Spinal cord (tissue), 10 donors: ENCODE measurements at places on chromosomes 5 and 9. TPM values are rescaled to one million over a fixed set of nuclear protein-coding genes. Genes with fewer than 3 reads are reported as not detected.

DDX4 gene
- 0.24 TPM for polyA plus RNA-seq

SLC24A2 gene
- 14.5 TPM for polyA plus RNA-seq

CYLC2 gene
- polyA plus RNA-seq = not detected

ADRA1B gene
- polyA plus RNA-seq = 11.6 TPM

GAS1 gene
- 8.8 TPM for polyA plus RNA-seq

MSANTD3 gene
- polyA plus RNA-seq = 32.9 TPM

SPINK7 gene
- polyA plus RNA-seq = 0.77 TPM

FAM169A gene
- polyA plus RNA-seq = 20.1 TPM

DNA sequence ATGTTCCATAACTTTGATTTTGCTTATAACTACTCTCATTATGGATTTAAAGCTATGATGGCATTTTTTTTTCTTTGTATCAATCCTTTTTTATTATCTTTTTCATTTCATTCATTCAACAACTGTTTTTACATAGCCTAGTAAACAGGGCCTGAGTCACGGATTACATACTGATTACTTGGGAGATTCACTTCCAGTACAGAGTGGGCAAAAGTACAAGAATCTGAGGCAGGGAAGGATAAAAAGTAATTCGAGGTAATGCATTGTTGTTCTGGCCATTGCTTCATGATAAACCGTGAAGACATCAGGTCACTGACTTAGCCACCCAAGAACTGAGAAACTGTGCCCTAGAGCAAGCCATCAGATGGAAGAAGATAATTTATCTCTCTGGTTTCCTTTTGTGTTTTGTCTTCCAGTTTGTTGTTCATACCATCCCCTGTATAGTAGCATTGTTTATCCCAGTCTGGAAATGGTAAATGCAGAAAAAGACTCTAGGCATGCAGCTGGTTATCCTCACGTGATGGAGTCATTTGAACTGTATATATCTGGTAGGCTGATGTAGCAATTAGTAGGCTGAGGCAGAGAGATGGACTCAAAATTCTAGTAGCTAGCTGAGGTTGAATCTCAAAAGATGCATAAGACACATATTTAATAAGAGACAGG lies 145.6 kb downstream of the CNTLN start:
- no peak overlapping the region for H3K4me3 ChIP-seq
- H3K27me3 ChIP-seq = no peaks in the 10 kb centered on the region
- no peaks in the 10 kb centered on the region for H3K4me1 ChIP-seq
- H3K27ac ChIP-seq = no peak overlapping the region
- no peak for DNase-seq

- H3K4me1 ChIP-seq = peaks cover 6% of the 10 kb centered on the region
- no peaks in the 10 kb centered on the region for H3K27me3 ChIP-seq
- no peak for DNase-seq
- no peaks in the 10 kb centered on the region for H3K36me3 ChIP-seq
- H3K4me3 ChIP-seq = no peak overlapping the region
- H3K27ac ChIP-seq = no peak overlapping the region
Measured at GRCh38 chr5:107572715-107573368, 97.9 kb downstream of the EFNA5 start.

- H3K27ac ChIP-seq = no peak overlapping the region
- no peak overlapping the region for H3K4me3 ChIP-seq
- H3K4me1 ChIP-seq = peaks cover 3% of the 10 kb centered on the region
- H3K27me3 ChIP-seq = peaks cover 40% of the 10 kb centered on the region
Measured at GRCh38 chr5:140073296-140073695, 30.2 kb upstream of the NRG2 start.

DNA sequence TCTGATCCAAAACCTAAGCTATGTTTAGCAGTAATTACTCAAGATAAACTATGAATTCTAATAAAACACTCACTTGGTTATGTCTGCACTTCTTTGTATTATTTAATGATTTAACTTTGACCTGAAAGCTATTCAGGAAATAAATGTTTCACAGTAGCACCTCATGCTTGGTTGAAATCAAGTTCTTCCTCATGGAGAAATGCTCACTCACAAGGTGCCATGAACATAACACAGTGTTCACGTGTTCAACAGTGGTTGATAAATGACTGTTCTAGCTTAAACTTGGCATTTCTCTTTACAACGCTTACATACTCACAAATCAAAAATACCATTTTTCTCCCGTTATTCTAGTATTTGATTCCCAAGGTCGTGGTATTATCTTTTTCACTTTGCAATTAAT lies 35.8 kb downstream of the PUM3 start:
- no peak overlapping the region for H3K27ac ChIP-seq
- no peak overlapping the region for H3K4me3 ChIP-seq
- peaks cover 10% of the 10 kb centered on the region for H3K36me3 ChIP-seq
- H3K27me3 ChIP-seq = no peaks in the 10 kb centered on the region
- DNase-seq = no peak

DNA sequence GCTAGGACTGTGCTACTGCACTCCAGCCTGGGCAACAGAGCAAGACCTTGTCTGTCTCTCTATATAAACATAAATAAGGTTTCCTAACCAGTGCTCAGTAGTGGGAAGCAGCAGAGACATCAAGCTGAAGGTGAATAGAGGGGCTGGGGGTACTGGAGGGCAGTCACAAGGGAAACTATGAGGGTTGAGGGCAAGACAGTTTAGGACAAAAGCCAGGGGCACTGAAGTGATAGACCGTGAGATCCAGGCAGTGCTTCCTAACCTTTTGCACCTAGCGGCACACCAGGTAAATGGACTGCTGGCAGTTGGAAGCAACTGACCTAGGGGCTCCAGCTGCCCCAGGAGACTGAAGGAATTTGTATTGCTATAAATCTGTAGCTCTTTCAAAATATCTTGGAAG lies 178.4 kb downstream of the PJA2 start:
- H3K4me3 ChIP-seq = no peak overlapping the region
- H3K27me3 ChIP-seq = no peaks in the 10 kb centered on the region

DNA sequence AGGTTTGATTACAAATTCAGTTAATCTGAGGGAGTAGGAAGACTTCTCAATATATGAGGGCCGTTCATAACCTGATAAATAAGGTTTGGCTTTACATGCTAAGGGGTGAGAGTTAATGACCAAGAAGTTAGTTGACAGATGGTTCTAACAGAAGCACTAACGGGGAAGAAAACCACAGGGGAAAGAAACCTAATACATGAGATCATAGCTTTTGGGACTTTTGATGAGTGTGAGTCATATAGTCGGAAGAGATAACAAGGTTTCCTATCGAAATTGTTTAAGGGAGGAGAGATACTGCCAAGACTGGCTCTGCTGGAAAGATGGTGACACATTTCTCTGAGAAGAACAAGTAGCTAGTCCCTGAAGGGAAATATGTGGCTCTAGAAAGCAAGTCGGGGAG lies 140.1 kb downstream of the COX7C start:
- DNase-seq = no peak
- H3K4me1 ChIP-seq = no peaks in the 10 kb centered on the region
- H3K27me3 ChIP-seq = no peaks in the 10 kb centered on the region

- no peak for DNase-seq
- no peaks in the 10 kb centered on the region for H3K4me1 ChIP-seq
- H3K27me3 ChIP-seq = no peaks in the 10 kb centered on the region
- H3K4me3 ChIP-seq = no peak overlapping the region
- H3K27ac ChIP-seq = no peak overlapping the region
Measured at GRCh38 chr5:36897616-36898015, 21.0 kb downstream of the NIPBL start.

GRCh38 chr5:146032911-146033310 lies 72.5 kb downstream of the PLAC8L1 start:
- H3K4me3 ChIP-seq = no peak overlapping the region
- no peak overlapping the region for H3K27ac ChIP-seq
- H3K4me1 ChIP-seq = no peaks in the 10 kb centered on the region
- H3K36me3 ChIP-seq = no peaks in the 10 kb centered on the region
- DNase-seq = no peak
- no peaks in the 10 kb centered on the region for H3K27me3 ChIP-seq

DNA sequence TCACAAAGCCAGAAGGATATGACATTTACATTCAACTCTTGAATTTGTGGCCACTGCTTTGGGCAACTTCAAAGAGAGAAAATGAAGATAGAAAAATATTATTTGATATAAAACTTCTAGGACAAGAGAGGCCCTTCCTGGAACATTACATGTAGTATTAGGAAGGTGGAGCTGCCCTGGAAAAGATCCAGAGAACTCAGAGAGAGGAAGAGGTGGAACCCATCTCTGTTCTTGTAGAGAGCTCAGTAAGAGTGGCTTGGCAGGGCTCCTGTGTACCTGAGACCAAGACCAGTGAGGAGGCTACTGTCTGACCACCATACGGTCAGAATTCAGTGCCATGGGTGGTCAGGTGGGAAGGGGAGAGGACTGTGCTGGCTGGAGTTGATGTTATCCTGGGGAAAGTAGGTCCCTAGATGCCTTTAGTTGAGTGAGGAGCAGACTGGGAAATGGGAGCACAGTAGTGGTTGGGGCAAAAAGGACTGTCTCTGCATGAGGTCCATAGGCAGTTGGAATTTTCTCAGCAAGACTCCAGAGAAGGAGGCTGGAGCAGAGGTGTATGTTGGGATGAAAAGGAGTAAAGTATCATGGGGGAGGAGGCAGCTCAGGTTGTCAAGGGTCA lies 7.6 kb downstream of the TGFBI start:
- H3K4me3 ChIP-seq = no peak overlapping the region
- H3K36me3 ChIP-seq = no peaks in the 10 kb centered on the region
- no peak for DNase-seq
- H3K27ac ChIP-seq = peak overlapping the region; percentile 1
- H3K27me3 ChIP-seq = no peaks in the 10 kb centered on the region

DNA sequence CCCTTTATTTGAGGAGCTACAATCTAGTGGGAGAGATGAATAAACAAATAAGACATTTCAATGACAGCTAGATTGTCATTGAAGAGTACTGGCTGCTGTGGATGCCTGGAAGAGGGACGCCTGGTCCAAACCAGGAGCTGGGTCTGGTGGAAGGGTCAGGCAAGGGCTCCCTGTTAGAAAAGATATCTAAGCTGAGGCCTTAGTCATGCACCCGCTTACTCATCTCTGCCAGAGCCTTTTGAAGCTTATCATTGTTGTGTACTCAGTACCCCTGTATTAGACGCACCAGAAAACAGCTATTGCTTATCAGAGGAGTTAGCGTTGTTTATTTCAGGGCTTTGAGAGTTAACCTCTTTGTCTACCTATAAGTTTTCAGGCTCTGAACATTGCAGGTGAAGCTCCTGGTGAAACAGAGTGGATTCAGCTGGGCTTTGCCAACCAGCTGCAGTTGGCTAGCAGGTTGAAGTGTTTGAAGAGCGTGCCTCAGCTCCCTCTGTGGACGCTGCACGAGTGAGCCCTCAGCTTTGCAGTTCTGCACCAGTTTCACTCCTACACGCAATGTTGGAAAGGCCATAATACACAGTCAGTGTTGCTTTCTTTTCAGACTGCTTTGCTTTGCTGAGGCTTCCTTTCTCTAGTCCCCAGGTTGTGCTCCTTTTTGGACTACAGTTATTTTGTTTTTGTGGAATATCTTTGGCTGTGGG lies 5.6 kb upstream of the GPR151 start:
- no peak overlapping the region for H3K4me3 ChIP-seq
- H3K27me3 ChIP-seq = no peaks in the 10 kb centered on the region
- DNase-seq = no peak
- no peak overlapping the region for H3K27ac ChIP-seq
- no peaks in the 10 kb centered on the region for H3K4me1 ChIP-seq

DNA sequence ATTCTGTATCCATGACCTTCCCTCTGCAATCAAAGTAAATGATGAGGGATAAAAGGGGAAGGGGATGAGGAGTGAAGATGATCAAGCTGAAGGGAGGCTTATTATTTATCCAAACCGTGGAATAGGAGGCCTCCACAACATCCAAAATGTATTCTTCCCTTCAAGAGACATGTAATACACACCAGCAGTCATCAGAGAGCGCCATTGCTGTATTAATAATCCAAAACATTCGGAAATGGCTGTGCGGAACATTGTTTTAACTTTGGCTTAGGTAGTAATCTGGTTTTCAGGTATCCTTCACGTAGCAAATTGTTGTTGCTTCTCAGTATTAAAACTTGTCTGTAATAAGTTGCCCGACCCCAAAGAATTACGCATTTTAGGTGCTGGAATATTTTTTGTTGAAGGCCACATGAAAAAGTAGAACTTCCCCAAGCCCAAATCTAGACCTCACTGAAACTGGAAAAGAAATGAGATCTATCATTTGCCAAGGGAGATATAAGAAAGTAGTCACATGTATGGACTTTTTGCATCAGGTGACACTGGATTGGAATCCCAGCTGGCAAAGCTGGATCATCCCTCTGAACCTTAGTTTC lies 2.6 kb upstream of the BOD1 start:
- H3K36me3 ChIP-seq = no peaks in the 10 kb centered on the region
- no peak overlapping the region for H3K27ac ChIP-seq
- H3K4me1 ChIP-seq = peaks cover 3% of the 10 kb centered on the region
- no peaks in the 10 kb centered on the region for H3K27me3 ChIP-seq

DNA sequence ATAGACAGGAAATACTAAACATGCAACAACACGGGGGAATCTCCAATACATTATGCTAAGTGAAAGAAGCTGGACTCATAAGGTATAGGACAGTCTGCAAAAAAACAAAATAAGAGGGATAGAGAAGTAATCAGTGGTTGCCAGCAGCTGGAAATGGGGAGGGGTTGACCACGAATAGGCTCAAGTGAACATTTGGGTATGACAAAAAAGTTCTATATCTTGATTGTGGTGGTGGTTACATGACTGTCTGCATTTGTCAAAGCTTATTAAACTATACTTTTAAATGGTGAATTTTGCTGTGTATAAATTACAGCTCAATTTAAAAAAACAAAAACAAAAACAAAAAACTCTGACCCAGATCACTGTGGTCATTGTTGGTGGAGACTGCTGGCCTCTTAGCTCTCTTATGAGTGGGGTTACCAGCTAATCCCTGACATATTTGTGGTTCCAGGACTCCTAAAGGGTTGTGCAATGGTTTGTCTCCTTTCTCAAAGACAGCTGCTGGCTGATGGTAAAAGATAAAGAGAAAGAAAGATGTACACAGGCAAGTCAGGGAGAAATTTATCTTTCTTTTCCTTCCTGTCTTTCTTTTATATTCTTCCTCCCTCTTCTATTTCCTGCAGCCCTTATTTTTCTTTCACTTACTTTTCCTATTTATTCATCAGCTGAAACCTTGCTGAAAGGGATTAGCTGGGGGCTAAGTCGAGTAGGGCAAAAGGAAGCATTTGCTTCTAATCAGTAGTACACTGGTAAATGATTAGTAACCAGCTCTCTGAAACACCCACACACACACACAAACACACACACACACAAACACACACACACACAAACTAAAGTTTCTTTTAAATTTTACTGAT lies 42.6 kb upstream of the APC start:
- no peaks in the 10 kb centered on the region for H3K36me3 ChIP-seq
- no peaks in the 10 kb centered on the region for H3K4me1 ChIP-seq
- H3K27me3 ChIP-seq = no peaks in the 10 kb centered on the region
- no peak for DNase-seq
- no peak overlapping the region for H3K4me3 ChIP-seq

DNA sequence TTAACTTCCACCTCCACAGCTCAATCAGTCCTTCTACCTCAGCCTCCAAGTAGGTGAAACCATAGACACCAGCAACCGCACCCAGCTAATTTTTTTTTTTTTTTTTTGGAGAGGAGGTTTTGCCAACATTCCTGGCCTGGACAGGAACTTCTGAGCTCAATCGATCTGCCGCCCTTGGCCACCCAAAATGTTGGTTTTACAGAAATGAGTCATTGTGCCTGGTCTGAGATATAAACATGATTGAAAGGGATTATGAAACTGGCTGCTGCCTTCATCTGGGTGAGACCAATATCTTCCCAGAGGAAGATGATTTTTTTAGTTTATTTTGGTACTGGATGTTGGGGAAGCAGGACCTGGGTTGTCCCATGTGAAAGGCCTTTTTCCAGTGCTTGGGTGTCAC lies 9.2 kb downstream of the TAF11L12 start:
- H3K4me1 ChIP-seq = no peaks in the 10 kb centered on the region
- no peak overlapping the region for H3K4me3 ChIP-seq
- no peak for DNase-seq
- no peaks in the 10 kb centered on the region for H3K27me3 ChIP-seq
- H3K27ac ChIP-seq = no peak overlapping the region
- H3K36me3 ChIP-seq = no peaks in the 10 kb centered on the region
